ENCODE measurements at places on chromosomes 13 and 19. TPM values are rescaled to one million over a fixed set of nuclear protein-coding genes. Genes with fewer than 3 reads are reported as not detected.

The IGFL1 gene
- 0.99 TPM for total RNA-seq

The SPACA4 gene
- total RNA-seq: not detected

The SBSN gene
- total RNA-seq: 1.5 TPM

The ZNF101 gene
- total RNA-seq: 37.8 TPM

The SIGLECL1 gene
- 0.05 TPM for total RNA-seq

The RXFP2 gene
- not detected for total RNA-seq

The LRFN3 gene
- 0.47 TPM for total RNA-seq

The KLK10 gene
- 0.42 TPM for total RNA-seq

The ZNF470 gene
- total RNA-seq: 2.2 TPM

The NAPSA gene
- 0.94 TPM for total RNA-seq

The KCTD12 gene
- 16.7 TPM for total RNA-seq

The CGB8 gene
- 0.14 TPM for total RNA-seq

The RCBTB1 gene
- total RNA-seq: 15.3 TPM

The GNA15 gene
- 58.5 TPM for total RNA-seq

The ZNF729 gene
- not detected for total RNA-seq

The NBEA gene
- 4.1 TPM for total RNA-seq

The ZNF880 gene
- total RNA-seq: 19.0 TPM

The MUC16 gene
- total RNA-seq: 0.61 TPM

The TSSK6 gene
- 1.2 TPM for total RNA-seq

The CGB5 gene
- total RNA-seq: 0.19 TPM
